Astrocyte of the hippocampus (primary cell): ENCODE measurements at places on chromosomes 1 and 21.
A peak's percentile ranks its signal among the peaks of the same experiment; 100 is the strongest.

DNA sequence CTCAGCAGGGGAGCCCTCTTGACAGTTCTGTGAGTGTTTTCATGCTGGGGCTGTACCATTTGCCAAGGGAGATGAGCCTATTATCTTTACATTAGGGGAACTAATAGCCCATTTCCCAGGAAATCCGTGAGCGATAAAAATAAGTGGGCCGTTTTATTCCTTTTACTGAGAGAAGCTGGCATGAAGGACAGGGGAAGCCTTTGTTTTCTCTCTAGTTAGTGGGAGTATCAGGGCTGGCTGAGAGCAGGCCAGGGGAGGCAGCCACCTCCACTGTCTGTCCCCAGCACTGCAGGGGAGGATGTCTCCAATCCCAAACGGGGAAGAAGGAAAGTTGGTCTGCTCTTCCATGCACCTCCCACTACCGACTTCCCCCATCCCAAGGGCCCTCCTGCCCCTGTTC lies 2.5 kb downstream of the UBL4B start:
- no peak for DNase-seq

DNA sequence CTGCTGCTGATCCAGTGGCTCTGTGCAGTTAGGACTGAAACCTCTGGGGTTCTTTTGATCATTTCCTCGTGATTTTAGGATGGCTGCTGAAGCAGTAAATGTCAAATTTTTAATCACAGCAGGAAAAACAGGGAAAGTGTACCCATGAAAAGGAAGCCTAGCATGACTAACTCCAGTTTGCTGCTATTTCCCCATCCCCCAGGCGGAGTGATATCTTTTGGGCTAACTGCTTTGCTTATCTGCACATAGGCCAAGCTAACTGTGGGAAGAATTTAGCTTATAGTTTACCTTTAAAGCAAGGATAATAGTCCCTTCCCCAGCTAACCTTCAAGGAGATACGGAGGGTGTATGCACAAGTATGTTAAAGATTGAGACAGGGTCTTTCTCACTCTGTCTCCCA lies 149.8 kb upstream of the TNR start:
- no peak for DNase-seq

- DNase-seq = peak; percentile 75
Observed at GRCh38 chr1:8661185-8662110, 156.0 kb downstream of the RERE start.

- DNase-seq = no peak
Observed at GRCh38 chr21:31205412-31205811, 138.6 kb downstream of the TIAM1 start.

- DNase-seq = no peak
Observed at GRCh38 chr1:61277121-61277690, 194.8 kb downstream of the NFIA start.

- no peak for DNase-seq
Observed at GRCh38 chr1:18085387-18086074, 22.1 kb upstream of the IGSF21 start.

- DNase-seq = no peak
Observed at GRCh38 chr1:111602974-111603373, 16.6 kb upstream of the RAP1A start.

DNA sequence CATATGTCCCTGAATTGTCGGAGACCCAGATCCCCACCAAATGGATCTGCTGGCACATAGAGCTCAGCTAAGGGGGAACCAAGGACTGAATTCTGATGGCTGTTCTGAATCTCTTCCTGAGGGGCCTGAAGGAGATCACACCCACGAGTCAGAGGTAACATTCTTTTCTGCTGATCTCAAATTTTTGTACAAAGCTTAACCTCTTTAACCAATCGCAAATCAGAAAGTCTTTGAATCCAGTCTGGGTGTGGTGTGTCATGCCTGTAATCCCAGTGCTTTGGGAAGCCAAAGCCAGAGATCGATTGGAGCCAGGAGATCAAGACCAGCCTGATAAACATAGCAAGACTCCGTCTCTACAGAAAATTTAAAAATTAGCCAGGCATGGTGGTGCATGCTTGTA lies 62.8 kb upstream of the PRRC2C start:
- no peak for DNase-seq

DNA sequence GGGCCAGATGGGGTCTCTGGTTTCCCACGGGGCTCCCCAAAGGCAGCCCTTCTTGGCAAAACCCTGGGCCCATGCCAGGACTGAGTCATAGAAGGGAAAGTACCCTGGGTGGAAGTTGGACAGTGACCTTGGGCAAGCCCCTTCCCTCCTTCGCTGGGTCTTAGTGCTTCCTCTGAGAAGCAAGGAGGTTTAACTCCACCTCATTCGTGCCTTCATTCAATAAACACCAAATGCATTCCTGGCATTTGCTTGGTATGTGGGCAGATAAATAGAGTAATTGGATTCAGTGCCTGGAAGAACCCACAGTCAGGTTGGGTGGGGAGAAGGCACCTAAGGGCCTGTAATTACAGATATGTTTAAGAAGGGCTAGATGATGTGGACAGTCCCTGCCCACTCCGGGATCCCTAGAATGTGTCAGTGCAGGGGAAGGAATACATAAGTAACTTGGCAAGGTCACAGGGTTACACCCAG lies 36.3 kb upstream of the CITED4 start:
- peak; percentile 73 for DNase-seq

- DNase-seq = no peak
Observed at GRCh38 chr1:53011175-53011574, 50.8 kb upstream of the PODN start.

DNA sequence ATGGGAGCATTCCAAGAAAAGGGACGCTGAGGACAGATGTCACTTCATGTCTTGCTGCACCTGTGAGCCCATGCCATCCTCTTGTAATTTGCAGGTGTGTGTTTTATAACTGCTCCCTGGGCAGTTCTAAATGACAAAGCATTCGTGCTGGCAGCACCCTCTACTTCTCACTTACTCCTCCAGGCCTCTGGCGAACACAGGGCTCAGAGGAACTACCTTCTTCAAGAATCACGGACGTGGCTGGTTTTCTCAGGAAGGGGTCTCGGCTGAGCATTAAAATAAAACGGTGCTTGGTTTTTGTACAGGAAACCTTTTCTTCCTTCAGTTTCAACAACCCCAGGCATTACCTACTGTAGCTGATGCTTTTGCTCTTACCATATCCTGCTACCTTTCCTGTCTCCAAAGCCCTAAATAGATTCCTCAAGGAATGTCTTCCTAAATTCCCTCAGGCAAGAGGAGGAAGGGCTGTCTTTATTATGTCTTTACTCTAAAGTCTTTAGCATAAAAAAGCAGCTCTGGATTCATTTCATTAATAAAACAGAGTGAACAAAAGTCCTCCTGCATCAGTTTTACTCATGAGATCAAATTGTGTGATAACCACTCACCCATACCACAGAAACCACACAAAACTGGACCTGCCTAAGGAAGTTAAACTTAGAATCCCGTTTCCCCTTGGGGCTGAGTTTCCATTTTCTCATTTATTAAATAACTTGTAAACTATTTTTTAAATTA lies 79.0 kb upstream of the MAP10 start:
- DNase-seq = peak; percentile 70

DNA sequence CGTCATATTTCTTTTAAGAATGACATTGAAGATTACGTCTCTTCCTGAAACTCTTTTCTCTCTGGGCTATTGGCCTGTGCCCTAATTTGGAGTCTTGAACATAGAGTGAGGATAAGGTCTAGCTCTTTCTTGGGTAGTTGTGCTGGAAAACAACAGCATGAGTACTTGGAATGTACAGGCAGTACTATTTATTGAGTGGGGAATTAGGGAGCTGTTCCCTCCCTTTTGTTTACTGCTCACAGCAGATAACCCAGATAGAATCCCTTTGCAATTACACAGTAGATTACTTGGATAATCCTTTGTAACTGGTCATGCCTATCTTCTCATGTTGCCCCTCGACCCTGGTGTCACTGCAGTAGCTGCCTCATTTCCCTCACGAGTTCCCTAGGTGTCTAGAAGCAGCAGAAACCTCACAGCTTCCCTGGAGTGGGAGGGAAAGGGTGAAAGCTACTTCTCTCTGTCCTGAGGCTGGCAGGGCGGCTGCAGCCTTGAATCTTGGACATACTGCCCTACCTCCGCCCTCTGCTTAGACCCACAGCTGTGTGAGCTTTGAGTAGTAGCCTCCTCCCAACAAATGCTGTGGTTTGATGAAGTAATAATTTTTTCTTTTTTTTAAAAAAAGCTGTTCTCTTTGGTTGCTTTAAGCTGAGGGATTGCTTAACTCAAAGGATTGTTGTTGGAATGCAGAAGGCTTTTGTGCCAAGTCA lies 70.6 kb downstream of the FGGY start:
- DNase-seq = peak; percentile 85

- no peak for DNase-seq
Observed at GRCh38 chr1:201434266-201434665, 12.7 kb upstream of the TNNI1 start.

GRCh38 chr21:38249696-38250278 lies 7.0 kb upstream of the KCNJ15 start:
- no peak for DNase-seq
